ENCODE measurements at places on chromosomes 1 and 21.
A peak's percentile ranks its signal among the peaks of the same experiment; 100 is the strongest.

DNA sequence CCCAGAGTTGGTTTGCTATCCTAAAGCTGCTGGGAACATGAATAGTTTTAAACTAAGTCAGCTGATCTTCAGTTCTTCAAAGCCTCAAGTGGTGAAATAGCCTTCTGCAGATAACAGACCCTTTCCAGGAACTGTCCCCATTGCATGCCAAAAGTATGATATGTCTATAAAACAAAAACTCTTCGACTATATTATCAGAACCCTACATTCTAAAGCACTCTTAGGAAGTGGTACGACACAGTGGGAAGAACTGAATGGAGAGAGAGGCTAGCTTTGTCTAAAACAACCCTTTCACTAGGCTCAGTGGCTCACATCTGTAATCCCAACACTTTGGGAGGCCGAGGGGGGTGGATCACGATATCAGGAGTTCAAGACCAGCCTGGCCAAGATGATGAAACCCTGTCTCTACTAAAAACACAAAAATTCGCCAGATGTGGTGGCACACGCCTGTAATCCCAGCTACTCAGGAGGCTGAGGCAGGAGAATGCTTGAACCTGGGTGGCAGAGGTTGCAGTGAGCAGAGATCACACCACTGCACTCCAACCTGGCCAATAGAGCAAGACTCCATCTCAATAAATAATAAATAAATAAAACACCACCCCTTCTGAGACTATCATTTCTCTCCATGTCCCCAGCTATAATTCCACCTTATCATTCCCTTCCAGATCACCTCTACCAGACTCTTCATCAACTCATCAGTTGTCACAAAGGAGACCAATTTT lies 2.2 kb upstream of the FRRS1 start:
- no peak for DNase-seq

- DNase-seq: no peak
These were observed 37.2 kb downstream of the DSCAM start for GRCh38 chr21:40809673-40810197.

- DNase-seq: no peak
These were observed 1471.7 kb upstream of the B3GALT2 start for GRCh38 chr1:194658090-194658439.

GRCh38 chr1:21255284-21255942 lies 34.9 kb downstream of the ECE1 start:
- peak; percentile 73 for DNase-seq

DNA sequence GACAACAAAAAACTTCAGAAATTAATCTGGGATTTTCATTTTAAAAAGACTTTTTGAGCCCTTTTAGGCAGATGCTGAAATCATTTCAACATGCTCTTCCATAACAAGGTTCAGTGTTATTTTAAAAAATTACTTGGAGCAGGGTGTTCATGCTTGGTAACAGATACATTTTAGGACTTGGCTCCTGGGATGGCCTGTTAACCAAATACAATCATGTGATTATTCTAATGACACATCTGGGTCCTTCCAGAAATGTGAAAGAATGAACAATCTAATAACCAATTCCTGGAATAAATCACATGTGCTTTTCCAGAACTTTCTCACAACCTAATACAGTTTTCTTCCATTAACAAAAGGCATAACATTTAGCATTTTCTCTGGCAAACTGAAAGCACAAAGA lies 379.8 kb upstream of the RUNX1 start:
- no peak for DNase-seq

DNA sequence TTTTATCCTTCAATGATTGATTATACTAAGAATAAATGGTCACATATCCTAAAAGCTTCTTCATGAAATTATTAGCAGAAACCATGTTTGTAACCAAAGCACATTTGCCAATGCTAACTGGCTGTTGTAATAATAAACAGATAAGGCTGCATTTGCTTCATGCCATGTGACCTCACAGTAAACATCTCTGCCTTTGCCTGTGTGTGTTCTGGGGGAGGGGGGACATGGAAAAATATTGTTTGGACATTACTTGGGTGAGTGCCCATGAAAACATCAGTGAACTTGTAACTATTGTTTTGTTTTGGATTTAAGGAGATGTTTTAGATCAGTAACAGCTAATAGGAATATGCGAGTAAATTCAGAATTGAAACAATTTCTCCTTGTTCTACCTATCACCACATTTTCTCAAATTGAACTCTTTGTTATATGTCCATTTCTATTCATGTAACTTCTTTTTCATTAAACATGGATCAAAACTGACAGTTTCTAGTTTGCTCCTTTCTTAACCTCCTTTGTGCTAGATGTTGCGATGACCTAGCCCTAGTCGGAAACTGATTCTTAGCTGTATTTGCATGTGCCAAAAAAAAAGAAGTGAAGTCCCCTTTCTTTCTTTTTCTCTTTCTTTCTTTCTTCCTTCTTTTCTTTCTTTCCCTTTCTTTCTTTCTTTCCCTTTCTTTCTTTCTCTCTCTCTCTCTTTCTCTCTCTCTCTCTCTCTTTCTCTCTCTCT lies 45.1 kb downstream of the MAP3K7CL start:
- DNase-seq: no peak

DNA sequence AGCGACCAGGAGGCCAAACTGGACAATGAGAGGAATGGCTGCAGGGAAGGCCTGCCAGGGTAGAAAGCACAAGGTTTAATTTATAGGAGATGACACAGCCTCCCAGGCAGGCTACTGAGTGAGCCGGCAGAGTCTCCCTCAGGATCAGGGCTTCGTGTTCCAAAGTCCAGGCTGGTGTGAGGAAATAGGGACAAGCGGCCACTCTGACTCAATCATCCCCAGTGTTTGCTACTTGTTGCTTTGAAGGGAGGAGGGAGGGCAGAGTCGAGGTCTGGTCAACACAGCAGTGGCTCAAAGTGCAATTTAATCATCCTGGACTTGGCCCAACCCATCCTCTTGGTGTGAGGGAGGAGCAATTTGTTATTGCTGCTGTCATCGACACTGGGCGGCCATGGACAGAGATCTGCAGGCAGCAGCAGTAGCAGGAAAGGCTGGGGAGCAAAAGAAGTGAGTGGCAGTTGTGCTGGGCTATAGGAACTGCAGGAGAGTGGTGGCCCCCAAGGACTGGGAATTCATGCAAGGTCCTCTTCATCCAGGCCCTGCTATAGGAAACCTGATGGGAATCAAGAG lies 27.5 kb downstream of the TBX15 start:
- no peak for DNase-seq

Data from germinal center (tissue), 1 donor.